ENCODE measurements at places on chromosomes 4 and X.

DNA sequence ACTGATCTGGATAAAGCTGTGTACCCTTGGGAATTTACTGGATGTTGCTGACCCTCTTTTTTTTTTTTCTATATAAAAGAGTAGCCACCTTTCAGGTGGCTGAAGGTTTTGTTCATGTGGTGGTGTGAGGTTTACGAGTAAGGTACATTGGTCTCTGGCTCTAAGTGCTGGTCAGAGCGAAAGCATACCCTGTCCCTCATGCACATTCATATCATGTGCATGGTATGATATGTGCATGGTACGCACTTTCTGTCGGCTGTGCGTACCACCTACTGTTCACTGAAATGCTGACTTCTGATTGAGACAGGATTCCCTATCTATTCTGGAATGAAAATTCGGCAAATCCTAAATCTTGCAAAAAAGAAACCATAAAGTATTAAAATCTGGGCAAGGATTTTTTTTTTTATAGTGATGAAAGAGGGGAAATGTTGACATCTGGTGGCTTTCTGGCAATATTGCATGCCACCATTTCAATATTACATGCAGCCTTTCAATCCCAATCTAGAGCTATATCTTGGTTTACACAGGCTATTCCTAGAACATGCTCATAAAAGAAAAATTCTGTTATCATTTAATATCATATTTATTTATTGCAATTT is 32.8 kb downstream of the FAM149A start:
- peak; percentile 42 for DNase-seq

DNA sequence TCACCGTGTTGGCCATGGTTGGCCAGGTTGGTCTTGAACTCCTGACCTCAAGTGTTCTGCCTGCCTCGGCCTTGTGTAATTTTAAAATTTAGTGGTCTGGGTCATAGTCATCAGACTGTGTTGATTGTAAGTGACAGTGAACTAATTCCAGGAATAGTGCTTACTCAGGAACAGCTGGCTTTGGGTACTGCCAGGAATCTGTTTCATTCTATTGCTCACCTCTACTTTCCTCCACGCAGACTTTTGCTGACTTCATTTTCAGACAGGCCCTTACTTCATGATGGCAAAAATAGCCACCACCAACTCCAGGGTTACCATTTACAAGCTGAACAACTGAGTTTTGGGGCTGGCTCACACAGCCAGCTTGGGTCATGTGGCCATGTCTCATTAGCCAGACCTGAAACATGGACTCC is 54.6 kb downstream of the FNIP2 start:
- no peak for DNase-seq

DNA sequence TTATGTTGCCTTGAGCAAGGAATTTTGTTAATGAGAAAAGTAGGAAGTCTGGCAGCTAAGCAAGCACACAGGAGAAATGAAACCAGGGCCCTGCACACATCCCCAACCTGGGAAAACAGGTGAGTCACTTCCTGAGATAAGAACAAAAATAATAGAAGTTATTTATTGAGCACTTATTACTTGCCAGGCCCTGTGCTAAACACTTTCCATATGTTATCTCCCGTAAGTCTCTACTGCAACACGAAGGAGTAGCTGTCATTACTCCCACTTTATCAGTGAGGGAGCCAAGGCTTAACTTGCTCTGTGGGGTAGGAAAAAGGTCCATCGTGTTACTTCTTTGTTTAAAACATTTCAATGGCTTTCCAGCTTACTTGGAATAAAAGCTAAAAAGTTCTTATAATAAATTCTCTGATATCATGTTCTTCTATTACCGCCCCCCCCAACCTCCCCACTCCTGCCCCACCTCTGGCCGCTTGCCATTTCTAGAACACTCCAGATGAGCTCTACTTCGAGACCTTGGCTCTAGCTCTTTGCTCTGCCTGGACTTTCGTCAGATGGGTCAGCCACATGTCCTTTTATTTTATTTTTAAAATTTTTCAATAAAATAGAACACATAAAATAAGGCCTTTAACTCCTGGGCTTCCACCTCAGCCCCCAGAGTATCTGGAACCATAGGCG is 36.3 kb upstream of the PLAC8 start:
- DNase-seq: peak; percentile 79

GRCh38 chr4:153705743-153706468 is 21.8 kb downstream of the TLR2 start:
- no peak for DNase-seq

DNA sequence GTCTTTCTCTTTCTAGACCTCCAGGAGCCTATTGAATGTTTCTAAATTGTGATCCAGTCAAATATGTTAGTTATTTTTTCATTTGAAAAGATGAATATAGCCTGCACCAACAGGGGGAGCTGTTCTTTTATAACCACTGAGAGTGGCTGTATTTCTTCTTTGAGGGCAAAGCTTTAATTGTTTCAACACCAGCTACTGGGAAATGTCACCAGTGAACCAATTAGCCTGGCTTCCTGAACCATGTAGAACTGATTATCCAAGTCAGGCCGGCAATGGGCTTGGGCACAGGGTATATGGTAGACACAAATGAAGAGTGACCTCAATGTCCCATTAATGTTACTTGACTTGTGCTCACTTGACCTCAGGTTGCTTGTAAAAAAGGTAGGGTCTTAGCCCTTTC is 4.8 kb upstream of the DAPP1 start:
- no peak for DNase-seq

DNA sequence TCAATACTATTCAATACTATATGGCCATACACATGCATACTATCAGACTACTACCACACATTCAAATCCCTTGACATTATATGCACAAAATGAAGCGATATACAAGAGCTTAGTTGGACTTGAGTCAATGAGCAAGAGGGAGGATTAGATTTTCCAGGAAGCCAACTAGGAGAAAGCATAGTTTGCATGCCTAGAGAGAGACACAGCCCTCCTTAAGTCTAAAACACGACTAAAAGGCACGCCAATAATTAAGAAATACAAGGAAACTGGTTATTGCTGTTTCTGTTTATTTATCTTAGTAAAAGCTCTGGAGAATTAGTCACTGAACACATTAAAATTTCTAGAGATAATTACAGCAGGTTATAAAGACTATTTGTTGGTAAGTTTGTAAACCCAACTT is 21.8 kb downstream of the MBNL3 start:
- DNase-seq: no peak

DNA sequence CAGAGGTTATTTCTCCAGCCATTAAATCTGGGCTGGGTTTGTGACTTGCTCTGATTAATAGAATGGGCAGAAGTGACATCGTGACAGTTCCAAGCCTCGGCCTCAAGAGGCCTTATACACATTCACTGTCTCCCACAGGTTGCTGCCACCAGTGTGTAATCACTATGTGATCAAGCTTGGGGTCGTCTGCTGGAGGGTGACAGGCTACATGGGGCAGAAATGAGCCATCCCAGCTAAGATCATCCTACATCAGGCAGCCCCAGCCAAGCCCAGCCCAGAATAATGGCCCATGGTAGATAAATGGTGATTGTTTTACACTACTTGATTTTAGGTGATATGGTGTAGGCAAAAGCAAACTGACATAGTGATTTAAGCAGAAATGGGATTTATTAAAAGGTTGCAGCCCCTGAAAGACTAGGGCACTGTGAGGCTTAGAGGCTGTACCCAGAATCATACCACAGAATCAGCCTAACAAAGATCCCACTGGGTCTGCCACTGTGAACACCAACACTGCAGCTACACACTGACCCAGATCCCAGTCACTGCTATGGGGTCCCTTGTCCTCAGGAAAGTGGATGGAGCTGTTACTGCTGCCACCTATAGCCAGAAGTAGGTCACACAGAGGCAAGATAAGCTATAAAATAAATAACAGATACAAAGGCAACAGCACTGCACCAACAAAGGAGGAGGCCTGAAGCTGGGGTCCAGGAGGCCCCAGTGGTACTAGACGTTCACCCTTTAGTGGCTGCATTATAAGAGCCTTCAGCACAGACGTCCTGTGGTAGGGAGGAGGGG is 159.6 kb upstream of the RBPJ start:
- no peak for DNase-seq

- DNase-seq: peak; percentile 76
Observed at GRCh38 chr4:74543231-74543781, 98.4 kb downstream of the AREG start.

DNA sequence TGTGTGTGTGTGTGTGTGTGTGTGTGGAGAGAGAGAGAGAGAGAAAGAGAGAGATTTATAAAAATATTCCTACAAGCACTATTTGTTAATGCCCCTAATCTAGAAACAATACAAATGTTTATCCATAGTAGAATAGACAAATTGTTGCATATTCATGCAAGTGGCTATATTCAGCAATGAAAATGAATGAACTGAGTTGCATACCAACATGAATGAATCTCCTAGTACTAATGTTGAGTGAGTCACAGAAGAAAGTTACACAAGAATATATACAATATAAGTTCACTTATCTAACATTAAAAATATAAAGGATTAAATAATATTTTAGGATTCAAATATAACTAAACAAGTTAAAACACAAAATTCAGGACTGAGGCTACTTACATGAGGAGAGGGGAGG is 456.8 kb upstream of the AMOT start:
- no peak for DNase-seq

- DNase-seq: no peak
Observed at GRCh38 chr4:118712872-118713271, 27.7 kb downstream of the METTL14 start.

DNA sequence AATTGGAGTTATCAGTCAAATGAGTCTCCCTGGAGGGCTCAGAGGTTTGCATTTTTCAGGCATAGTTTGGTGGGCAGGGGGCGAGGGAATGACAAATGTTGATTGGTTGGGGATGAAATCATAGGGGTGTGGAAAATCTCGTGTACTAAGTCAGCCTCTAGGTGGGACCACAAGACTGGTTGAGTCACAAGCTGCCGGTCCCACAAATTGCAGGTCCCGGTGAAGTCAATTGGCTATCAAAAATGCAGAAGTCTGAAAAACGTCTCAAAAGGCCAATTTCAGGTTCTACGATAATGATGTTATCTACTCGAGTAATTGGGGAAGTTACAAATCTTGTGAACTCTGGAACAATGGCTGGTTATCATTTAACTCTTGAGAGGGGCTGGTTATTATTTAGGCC is 98.8 kb upstream of the DHX15 start:
- DNase-seq: no peak

DNA sequence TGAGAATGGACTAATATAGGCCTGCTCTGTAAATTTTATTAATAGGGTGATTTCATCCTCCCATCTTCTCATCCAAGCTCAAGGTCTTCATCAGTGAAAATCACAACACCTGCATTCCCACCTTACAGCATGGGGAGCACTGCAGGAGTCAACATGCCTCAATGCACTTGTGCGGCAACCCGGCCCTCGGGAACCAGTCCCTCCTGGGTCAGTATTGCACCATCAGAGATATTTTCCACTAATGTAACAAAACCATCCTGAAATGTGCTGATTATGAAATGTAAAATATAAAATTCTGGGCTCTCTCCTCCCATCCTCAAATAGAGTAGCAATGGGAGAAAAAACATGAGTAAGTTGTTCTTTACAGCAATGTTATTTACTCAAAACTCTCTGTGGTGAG is 13.0 kb downstream of the USP46 start:
- DNase-seq: no peak

- no peak for DNase-seq
Observed at GRCh38 chr4:169385376-169385775, 114.6 kb upstream of the SH3RF1 start.

All from LoVo (cell line).